ENCODE measurements at places on chromosomes 5 and 9.

- DNase-seq: no peak
Measured at GRCh38 chr9:83384214-83384613, 154.0 kb downstream of the FRMD3 start.

DNA sequence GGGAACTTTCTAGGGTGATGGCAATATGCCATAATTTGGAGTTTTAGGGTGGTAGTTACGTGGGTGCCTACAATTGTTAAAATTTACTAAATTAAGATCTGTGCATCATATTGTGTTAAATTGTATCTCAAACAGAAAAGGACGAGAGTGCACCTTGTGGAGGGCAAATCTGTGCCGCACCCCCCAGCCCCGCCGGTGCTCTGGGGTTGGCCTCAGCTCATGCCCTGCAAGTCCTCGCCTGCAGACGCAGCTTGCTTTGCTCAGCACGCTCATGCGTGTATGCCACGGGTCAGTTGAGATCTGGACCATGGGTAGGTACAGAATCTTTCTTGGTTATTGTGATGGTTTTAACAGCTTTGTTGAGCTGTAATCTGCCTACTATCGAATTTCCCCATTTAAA, 33.7 kb upstream of the FCN1 start:
- DNase-seq: no peak

- no peak for DNase-seq
Measured at GRCh38 chr5:80191991-80192398, 63.9 kb downstream of the SERINC5 start.

DNA sequence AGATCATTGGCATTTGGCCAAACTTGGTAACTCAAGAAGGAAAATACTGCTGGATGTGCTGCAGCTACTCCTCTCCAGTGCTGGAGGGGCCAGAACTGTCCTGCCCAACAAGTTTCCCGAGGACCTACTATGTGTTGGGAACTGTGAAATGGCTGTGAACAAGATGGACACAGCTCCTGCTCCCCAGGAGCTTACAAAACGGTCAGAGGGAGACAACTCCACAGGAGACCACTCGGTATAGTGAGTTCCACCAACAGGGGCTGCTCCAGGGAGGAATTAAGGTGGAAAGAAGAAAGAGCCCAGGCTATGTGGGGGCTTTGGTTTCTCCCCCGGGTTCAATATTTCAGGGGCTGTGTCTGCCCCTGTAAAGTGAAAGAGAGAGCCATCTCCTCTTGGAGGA, 78.8 kb downstream of the GNA14 start:
- DNase-seq: no peak

DNA sequence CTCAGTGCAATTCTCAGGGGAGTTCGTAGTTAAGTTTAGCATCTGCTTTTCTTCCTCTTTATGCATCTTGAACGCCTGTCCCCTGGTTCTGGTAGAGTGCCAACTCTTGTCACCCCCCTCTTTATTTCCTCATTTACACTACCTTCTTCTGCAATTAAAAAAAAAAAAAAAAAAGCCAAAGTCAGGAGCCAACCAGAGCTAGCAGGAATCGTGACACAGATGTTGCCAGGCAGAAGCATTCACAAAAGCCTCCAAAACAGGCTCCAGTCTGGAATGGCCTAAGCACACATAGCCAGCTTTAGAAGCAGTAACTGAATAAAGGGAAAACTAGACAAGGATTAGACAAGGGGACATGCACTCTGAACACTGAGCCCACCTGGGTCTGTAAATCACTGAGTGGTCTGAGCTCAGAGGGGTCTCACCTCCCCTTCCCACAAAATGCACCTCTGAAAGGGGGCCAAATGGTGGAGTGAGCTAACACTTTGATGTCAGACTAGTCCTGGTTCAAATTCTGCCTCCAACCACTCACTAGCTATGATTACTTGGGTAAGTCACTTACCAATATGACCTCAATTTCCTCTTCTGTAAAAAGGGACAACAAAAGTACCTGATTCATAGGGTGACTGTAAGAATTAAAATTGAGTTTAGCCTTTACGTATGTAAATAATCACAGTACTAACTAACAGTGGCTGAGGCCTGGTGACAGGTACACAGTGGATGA, 2.0 kb downstream of the CD74 start:
- no peak for DNase-seq

- no peak for DNase-seq
Measured at GRCh38 chr9:20125727-20126126, 336.9 kb upstream of the SLC24A2 start.

GRCh38 chr9:120486835-120487234, 93.1 kb downstream of the CDK5RAP2 start:
- DNase-seq: no peak

DNA sequence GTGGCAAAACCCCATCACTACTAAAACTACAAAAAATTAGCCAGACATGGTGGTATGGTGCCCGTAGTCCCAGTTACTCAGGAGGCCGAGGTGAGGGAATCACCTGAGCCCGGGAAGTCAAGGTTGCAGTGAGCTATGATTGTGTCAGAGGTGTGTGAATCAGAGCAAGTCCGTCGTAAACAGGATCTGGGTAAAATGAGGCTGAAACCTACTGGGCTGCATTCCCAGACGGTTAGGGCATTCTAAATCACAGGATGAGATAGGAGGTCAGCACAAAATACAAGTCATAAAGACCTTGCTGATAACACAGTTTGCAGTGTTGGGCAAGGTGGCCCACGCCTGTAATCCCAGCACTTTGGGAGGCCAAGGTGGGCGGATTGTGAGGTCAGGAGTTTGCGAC, 1.9 kb upstream of the CLTB start:
- no peak for DNase-seq

GRCh38 chr5:62315376-62316175, 9.6 kb downstream of the KIF2A start:
- DNase-seq: no peak

DNA sequence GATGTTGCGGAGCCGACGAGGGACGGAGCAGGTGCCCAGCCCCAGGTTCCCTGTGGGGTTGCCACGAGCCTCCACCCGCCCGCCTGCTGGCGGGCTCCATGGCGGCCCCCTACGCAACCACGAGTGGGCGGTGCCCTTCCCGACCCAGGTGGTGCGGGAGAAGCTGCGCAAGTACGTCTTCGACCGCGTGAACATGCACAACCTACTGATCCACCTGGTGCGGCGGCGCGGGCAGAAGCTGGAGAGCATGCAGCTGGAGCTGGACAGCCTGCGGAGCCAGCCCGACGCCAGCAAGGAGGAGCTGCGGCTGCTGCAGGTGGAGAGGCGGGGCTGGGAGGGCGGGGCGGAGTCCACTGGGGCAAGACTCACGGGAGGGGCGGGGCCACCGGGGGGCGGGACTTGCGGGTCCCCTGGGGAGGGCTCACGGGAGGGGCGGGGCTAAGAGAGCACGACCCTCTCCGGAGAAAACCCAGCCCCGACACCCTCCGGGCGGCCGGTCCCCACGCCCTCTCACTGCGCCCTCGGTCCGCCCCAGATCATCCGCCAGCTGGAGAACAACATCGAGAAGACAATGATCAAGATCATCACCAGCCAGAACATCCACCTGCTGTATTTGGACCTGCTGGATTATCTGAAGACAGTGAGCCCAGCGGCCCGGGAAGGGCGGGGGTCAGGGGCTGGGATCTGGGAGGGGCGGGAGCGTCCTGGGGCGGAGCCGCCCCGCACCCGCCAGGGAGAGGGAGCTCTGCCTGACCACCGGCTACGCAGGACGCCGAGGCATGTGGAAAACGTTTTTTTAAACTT, 3.9 kb downstream of the CCDC183 start:
- peak; percentile 80 for DNase-seq

DNA sequence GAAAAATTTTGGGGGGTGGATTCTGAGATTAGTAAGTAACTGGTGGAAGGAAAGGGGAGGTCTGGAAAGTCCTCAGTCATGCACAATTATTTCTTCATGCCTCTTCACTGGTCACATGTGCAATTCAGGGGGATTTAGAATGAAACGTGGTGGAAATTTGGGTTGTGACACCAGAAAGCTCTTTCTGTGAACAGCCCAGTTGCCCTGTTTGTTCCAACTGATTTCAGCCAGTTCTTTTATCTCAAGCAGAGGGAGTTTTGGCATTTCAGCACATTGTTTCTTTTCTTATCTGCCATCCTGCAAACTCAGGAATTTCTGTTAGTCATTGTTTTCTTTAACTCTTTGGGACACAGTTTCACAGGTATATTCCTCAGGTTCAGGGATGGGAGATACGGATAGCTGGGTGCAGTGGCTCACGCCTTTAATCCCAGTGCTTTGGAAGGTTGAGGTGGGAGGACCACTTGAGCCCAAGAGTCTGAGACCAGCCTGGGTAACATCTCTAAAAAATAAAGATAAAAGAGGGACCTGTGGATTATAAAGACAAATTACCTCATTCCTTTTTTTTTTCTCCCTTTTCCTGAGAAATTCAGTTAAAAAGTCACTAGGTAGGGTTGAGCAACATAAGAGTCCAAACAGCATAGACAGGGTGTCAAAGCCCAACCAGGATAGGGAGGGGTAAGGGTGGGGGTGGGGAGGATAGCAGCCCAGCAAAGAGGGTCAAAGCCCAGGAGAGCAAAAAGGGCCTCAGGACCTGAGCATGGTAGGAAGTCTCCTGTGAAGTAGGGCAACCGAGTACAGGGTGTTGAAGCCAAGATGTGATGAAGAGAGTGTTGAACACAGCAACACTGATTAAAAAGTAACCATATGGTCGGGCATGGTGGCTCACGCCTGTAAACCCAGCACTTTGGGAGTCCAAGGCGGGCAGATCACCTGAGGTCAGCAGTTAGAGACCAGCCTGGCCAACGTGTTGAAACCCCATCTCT, 5.4 kb upstream of the B4GALT1 start:
- DNase-seq: no peak

DNA sequence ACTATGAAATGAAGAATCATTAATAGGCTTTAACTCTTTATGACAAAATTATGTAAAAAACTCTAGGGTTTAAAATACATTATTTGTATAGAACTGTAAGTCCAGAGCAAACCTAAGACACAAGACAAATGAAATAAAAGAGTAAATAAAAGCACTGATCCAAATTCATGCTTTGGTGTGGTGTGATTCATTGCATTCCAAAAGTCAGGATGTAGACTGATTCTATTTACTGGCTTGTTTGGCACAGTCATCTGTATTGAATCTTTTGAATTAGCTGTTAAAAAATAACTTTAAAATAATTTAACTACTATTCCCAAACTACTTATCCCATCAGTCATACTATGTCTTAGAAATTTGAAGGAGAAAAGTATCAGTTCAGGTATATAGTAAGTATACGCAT, 31.1 kb downstream of the IL4 start:
- no peak for DNase-seq

DNA sequence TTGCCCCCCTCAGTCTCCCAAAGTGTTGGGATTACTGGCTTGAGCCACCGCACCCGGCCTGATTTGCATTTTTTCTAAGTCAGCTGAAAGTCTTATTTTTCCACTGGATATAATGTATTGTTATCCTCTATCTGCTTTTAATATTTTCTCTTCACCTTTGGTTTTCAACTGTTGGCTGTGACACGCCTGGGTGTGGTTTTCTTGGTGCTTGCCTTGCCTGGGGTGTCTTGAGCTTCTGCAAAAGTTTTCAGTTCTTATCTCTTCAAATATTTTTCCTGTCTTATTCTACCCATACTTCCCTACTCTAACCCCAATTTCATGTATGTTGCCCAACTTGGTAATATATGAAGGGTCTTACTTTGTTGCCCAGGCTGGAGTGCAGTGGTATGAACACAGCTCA, 4.3 kb upstream of the MXD3 start:
- DNase-seq: no peak

DNA sequence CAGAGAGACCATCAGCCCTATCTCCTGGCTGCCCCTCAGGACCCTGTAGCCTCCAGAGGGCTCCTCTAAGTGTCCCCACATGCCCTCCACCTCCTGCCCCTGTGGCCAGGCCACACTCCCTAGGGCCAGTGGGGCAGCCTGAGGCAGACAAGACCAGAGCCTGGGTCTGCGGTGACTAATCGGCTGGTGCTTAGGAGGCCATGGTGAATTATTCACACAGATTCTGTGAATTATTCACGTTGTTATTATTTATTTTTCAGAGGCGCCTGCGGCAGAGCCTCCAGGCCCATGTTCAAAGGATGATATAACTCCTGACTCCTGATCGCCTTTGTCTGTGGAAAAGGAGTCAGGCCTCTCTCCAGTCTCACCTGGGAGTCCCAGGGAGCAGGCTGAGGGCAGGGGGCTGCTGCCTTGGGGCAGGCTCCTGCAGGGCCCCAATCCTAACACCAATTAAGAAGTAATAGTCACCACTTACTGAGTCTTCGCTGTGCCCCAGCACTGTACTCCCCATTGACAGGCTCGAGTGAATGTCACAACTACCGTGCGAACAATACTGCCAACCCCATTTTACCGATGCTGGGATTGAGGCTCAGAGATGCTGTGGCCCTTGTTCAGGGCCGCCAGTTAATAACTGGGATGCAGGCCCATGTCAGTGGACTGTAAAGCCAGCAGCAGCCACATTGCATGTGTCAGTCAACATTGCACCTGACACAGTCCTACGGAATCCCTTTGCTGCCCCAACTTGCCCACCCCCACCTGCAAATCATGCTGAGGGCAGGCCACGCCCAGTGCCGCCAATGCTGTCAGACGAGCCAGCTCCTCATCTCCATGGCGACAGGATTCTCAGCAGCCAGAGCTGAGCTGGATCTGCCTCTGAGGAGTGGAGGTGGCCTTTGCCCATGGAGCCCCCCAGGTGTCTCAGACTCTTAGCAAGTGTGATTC, 94.9 kb downstream of the PCDH1 start:
- no peak for DNase-seq

- no peak for DNase-seq
Measured at GRCh38 chr5:82150559-82150958, 127.6 kb downstream of the RPS23 start.

GRCh38 chr5:40494631-40495236, 185.0 kb upstream of the PTGER4 start:
- no peak for DNase-seq

- peak; percentile 41 for DNase-seq
Measured at GRCh38 chr9:114108016-114108833, 9.1 kb upstream of the KIF12 start.

DNA sequence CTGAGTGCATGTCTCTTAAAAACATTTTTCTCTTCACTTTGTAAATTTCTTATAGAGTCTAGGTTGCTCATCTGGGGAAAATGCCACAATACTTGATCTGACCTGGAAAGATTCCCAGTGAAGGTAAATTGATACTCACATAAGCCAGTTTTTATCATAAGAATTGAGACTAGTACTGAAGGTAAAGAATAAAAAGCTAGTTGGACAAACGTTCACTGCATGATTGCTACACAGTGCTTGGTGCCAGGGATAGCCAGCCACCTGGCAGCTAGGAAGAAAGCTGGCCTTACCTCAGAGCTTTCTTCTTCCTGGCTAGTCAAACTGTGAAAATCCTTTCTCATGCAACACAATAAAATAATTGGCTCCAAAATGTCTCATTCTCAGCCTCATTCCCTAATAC, 77.1 kb downstream of the MUSK start:
- DNase-seq: no peak

Measured in stimulated activated CD4-positive, alpha-beta T cell treated with anti-CD3 and anti-CD28 coated beads, Interleukin-15, amount 100 ng/mL, for 1 hour (primary cell).